Fibroblast of pulmonary artery (primary cell): ENCODE measurements at places on chromosomes 13 and 19.

- DNase-seq: no peak
Observed at GRCh38 chr19:16371540-16371986, 46.9 kb downstream of the KLF2 start.

DNA sequence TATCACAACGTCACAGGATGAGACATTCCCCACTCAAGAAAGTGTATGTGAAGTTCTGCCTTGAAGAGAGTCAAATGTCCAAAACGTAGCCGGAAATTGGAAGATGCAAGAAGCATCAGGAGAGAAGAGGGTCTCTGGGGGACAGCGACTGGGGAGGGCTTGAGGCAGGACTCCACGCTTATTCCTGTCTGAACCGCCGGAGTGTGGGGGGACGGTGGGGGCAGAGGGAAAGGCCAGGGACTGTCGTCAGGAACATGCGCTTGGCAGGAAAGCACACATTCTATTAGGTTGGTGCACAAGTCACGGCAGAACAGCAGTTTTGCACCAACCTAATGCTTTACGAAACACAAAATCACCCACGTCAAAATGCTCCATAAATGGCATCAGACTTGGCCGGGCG, 95.3 kb upstream of the TM9SF2 start:
- DNase-seq: no peak

- DNase-seq: no peak
Observed at GRCh38 chr13:91141543-91142061, 205.9 kb upstream of the MIR17HG start.

DNA sequence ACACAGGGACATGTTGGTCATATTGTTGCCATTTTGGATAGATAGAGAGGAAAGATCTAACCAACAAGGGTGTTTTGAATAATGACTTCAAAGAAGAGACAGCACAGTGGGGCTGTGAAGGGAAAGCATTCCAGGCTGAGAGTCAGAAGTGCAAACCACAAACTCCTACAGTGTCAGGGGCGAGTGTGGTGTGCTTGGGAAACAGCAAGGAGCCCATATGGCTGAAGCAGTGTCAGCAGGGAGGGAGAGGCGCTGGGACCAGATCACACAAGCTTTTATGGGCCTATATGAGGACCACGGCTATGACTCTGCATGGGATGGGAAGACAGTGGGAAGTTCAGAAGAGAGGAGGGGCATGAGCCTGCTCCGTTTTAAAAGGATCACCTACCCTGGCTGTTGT, 166.4 kb downstream of the MYO16 start:
- DNase-seq: no peak

DNA sequence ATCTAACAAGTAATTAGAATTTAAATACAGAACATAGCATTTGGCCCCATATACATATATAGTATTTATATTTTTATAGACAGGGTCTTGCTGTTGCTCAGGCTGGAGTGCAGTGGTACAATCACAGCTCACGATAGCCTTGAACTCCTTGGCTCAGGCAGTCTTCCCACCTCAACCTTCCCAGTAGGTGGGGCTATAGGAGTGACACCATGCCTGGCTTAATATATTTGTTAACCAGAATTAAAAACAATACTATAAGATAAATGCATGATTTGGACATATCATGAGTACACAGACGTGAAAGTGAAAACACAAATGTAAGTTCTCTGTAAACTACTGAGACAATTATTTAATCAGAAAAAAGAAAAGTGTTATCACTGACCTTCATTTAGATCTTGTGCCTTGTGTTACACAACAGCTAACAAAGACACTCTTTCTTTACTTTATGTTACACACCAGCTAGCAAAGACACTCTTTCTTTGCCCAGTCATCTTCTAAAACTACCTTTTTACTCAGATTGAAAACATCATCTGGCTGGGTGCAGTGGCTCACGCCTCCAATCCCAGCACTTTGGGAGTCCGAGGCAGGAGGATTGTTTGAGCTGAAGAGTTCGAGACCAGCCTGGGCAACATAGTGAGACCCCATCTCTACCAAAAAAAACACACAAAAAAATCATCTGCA, 22.6 kb downstream of the CARS2 start:
- peak; percentile 36 for DNase-seq

DNA sequence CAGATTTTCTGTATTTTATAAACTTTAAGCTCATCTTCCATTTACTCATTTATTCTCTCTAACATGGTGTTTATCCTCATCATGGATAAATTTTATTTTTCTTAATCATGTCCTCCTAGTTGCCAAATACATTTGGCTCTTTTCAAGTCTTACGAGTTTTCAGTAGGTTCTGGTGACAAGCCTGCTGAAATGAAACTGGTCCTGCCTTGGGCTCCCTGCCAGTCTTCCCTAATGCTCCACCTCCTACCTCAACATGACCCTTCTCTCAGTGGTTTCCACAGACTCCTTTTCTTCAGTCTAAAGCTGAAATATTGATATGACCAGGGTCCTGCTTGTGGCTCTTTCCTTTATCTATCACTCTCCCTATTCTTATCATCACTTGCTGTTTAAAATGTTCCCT, 81.2 kb downstream of the TRPC4 start:
- peak; percentile 39 for DNase-seq
